ENCODE measurements at places on chromosomes 2 and 18.

DNA sequence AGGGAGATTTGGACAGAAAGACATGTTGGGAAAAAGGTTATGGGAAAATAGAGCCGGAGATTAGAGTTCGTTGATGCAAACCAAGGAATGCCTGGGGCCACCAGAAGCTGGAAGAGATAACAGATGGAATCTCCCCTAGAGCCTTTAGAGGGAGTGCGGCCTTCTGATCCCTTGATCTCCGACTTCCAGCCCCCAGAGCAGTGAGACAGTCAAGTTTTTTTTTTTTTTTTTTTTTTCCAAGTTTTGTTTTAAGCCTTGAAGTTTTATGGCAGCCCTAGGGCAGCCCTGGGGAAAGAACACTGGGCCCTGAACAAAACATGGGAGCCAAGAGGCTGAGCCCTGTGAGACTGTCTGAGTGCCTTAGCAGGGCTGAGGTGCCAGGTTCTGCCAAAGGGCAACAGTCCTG, 6.5 kb downstream of the DGKD start:
- no peak for DNase-seq

DNA sequence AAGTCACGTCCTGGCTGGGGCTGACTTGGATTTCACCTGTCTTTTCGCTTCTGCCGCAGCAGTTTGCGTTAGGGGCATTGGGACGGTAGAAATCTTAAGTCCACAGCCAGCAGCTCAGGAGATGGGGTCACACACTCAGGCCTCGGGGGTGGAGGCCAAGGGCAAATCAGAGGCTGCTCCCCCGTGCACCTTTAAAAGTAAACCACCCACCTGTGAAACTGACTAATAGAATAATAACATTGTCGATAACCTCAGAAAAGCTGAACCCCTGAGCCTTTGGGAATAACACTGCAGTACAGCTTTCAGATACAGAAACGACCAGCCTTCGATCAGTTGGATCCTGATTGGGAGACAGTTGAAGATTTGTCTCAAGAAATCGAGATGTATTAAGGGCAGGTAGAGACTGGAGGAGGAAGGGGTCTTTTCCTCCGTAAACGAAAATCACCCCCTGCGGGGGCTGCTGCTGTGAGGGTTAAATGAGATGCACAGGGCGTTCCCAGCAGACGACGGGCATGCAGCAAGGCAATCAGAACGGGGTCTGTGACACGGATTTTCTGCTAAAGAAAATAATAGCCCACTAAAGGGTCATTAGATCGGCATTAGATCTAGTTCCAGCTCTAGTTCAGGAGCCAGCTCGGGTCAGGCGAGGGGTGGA, 16.4 kb upstream of the NFATC1 start:
- no peak for DNase-seq

DNA sequence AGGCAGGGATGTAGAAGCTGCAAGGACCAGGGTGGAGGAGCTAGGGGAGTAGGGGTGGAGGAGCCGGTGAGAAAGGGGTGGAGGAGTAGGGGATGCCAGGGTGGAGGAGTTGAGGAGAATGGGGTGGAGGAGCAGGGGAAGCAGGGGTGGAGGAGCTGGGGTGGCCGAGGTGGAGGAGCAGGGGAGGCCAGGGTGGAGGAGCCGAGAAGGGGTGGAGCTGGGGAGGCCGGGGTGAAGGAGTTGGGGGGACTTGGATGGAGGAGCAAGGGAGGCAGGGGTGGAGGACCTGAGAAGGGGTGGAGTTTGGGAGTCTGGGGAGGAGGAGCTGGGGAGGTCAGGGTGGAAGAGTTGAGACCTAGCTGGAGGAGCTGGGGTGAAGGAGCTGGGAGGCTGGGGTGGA, 13.3 kb downstream of the SOX11 start:
- DNase-seq, result no peak

GRCh38 chr18:54269893-54270844, 852 bp downstream of the POLI start:
- no peak for DNase-seq

DNA sequence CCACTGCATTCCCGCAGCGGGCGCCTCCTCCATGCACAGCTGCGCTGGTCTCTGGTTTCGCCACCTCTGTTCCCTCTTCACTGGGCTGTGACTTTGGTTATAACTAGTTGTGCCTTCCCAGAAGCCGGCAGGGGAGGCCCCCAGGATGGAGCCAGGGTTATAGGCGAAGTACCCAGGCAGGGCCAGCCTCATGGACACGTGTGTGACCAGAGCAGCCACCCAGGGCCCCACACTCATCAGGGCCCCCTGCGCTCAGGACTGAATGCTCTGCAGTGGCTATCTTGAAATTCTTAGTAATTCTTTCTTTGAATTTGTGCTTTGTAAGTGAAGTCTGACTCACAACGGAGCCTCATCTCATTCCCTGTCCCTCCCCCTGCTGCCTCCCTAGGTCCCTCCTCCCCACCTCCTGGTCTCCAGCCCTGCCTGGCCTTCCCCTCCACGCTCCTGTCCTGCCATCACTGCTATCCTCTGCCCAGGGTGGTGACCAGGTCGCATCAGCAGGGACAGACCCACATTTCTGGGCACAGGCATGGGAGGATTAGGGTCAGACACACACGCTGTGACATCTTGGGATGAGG, 38.1 kb upstream of the LBH start:
- DNase-seq, result no peak

GRCh38 chr2:12161085-12161484, 414.7 kb downstream of the LPIN1 start:
- DNase-seq, result no peak

DNA sequence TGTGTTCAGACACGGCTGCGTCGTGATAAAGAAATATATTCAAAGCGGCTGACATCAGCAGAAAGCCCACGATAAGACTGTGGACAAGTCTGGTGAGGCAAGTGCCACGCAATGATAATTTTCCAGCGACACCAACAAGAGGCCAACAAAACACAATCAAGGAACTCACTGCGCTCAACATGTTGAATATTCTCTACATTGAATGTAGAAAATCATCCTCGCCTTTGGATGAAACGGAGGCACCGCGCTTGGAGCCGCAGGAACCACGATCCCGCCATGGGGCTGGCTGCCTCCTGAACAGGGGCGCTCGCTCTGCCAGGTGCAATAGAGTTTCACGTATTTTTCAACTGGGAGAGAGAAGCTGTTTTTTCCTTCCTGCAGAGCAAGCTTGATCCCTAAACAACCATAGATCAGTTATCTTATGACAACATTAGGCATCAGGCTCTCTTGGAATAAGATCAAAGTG, 220.3 kb downstream of the ATAD2B start:
- no peak for DNase-seq

DNA sequence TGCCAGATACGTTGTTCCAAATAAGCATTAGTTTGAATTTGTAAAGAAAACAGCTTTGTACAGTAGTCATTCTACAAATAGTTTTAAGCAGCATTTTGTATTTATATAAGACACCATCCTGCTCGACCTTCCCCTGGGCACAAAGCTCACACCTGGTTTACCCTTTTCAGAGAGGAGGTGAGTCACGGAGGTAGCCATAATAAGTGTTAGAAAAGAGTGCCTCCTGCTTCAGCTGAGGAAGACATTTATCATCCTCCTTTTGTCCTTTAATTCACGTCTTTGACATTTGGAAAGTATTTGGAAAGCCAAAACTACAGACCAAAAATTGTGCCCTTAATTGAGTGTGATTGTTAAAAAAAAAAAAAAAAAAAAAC, 6.8 kb downstream of the RAB12 start:
- no peak for DNase-seq

- no peak for DNase-seq
These were observed 171.6 kb downstream of the DDX1 start for GRCh38 chr2:15763106-15763821.
